Motor neuron (in vitro differentiated cells): ENCODE measurements at places on chromosomes 7 and 10.
A peak's percentile ranks its signal among the peaks of the same experiment; 100 is the strongest.

DNA sequence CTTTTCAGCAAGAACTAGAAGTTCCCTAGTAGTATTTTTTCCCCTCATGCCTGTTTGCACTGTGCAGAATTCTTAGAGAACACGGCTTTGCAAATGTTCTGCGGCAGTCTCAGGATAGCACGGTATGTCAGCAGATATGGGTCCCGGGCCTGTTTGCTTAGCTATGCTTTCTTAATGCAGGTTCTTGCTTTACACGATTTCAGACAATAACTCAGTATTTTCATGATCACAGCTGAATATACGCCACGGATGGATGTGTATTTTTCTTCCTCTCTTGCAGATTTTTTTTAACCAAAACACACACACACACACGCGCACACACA lies 137.3 kb downstream of the HECW1 start:
- no peak for ATAC-seq

GRCh38 chr7:13800694-13801448 lies 188.6 kb downstream of the ETV1 start:
- peak; percentile 90 for ATAC-seq

DNA sequence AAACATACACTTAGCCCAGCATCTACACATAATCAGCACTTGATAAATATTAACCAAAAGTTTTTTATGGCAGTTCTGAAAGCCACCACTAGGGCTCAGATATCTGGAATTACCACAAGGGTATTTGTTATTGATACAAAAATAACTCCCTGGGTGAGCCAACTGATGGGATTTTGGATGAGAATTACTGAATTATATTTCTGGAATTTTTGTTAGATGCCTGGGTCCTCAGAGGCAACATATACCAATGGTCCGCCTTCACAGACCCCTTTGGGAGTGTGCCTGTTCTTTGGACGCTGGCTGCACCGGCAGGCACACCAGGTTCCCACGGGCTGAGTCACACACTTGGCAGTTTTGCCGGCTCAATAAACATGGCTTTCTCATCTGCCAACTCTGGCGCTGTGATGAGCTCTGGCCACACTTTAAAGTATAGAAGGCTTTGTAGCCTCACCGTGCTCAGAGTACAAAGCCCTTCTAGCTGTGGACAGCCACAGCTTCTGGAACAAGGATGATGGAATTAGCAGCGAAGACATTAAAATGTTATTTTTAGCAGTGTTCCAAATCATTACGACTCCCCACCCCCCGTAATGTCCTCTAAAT lies 24.5 kb upstream of the EEPD1 start:
- ATAC-seq, result peak; percentile 78

DNA sequence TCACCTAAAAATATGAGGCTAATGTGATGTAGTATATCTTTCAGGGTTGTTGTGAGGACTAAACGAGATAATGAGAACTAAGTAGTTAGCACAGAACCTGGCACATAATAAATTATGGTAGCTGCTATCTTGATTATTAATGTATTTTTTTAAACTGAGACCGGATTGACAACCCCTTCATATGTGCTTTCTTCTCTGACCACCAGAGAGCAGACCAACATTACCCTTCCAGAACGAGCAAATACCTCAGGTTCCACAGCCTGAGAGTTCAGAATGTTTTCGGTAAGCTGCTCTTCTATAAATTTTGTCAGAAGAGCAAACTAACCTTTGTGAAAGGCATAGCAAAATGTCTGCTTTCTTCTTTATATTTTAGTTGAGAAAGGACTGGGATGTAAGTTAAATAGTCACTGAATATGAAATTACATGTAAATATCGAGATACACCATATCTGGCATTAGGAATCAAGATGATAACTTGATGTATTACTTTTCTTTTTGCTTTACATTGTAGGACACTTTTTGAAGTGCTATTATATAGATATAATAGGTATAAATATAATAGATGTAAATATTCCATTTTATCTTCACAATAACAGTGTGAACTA lies 13.6 kb upstream of the BPGM start:
- peak; percentile 74 for ATAC-seq

GRCh38 chr10:132574783-132575319 lies 37.3 kb downstream of the INPP5A start:
- ATAC-seq, result no peak

- peak; percentile 85 for ATAC-seq
Observed at GRCh38 chr10:129971381-129972144, 7.5 kb upstream of the EBF3 start.

GRCh38 chr7:73847941-73848723 lies 5.8 kb upstream of the METTL27 start:
- ATAC-seq, result no peak

DNA sequence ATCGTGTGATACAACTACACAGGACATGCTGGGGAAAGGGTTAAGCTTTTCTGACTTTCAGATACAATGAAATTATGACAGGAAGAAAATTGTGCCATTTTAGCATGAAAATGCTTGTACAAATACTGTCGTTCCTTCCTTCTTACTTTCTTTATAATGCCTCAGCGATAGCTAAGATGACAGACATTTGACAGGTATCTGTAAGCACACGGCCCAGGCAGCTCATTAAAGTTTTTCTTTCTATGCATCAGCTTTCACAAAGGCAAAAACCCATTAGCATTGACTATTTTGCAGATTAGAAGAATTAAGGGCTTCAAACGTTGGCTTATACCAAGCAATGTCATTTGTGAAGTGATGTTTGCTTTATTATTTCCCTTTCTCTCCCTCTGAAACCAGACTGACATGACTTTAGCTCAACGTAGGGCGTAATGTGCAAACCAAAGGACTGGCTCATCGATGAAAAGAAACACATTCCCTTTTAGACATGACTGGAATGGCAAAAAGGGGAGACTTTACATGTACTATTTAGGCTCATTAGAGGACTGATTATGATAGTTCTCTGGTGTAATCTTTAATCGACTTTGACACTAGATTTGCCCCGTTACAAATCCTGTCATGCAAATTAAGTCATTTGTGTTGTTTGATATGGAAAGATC lies 258.4 kb upstream of the SP8 start:
- ATAC-seq, result peak; percentile 52

DNA sequence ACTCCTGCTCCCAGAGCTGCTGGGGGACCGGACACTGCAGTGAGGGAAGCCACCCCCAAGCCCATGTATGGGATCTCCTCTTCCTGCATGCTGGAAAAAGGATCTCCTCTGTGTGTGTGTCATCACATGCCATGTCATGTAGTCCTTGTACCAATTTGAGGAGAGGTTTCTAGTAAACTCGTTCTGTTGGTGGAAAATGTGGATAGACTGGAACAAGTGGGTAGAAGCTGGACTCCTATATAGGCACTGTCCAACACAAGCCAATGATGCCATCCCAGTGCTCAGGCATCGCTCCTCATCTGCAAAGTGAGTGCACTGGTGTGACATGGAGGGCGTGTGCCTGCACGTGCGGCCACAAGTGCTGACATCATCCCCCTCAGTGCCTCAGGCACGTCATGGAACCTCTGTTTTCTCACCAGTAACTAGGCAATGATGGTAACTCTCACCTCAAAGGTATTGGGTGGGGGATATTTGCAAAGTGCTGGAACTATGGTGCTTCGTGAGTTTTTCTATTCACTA lies 19.3 kb downstream of the MYO1G start:
- peak; percentile 45 for ATAC-seq

- no peak for ATAC-seq
Observed at GRCh38 chr7:81926-82756, 110.2 kb upstream of the FAM20C start.

GRCh38 chr10:63633677-63634487 lies 112.7 kb downstream of the REEP3 start:
- ATAC-seq, result no peak

DNA sequence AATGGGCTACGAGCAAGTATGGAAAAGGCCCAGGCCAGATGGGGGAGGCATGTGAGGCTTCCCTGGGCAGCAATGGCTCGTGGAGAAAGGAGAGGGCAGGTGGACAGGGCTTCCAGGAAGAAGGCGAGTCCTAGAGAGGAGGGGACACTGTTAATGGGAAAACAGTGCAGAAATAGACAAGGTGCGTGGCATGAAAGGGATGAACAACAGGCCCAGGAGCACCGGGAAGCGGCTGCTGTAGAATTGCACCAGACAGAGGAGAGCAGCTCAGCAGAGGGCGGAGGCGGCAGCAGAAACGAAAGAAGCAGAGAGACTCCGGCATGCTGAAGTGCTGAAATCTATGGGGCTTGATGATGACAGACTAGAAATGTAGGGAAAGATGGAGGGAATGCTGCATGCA lies 102.1 kb downstream of the PIP4K2A start:
- no peak for ATAC-seq

DNA sequence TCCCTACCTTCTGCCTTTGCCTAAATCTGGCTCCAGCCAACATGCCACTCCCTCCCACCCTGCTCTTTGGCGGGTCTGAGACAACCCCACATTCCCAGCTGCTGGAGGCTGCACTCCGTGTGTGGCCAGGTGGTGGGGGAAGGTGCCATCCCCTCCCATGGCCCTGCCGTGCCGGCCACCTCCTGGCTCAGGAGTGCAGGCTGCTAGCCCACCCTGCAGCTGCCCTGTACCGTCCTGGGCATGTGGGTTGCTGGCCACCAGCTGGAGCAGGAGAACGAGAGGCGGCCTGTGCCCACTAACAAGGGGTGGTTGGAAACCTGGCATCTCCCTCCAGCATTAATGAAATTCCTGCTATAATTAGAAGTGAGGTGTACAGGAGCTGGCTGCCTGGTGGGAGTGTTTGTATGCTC lies 97.6 kb downstream of the ZMIZ1 start:
- no peak for ATAC-seq

GRCh38 chr7:28418311-28418710 lies 6.0 kb downstream of the CREB5 start:
- peak; percentile 36 for ATAC-seq

GRCh38 chr10:2212244-2212834 lies 475.0 kb upstream of the ADARB2 start:
- ATAC-seq, result no peak

DNA sequence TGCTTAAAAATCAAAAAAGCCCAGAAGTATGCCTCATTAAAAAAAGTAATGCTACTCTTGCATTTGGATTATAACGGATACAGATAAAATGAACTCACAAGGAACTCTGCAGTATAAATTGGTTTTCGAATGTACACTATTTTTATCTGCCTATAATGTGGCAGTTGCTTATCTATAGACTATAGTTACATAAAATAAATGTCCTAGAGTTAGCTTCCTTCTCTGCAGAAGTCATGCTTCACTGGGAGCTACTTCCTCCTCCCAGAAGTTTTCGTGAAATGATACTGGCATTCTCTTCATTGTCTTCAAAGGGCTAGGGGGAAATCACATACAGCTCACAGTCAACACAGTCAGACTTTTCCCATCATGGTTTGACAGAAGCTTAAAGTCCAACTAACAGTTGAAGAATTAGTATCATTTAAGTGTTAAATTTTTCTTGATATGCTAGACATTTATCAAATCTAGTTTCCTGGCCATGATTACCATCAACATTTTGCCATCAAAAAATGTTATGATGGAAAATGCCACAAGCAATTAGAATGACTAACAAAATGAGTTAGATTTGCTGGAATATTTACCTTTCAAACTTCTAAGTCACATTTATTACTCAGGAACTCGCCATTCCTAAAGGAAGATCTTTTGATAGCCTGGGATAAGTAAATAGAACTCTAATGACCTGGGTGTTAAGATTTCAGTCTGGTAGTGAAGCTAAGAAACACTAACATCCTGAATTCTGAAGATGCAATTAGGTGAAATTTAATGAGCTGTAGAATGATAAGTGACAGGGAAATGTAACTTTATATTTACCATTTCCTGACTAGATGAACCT lies 87.3 kb upstream of the TRIL start:
- ATAC-seq, result no peak

GRCh38 chr10:117530791-117531190 lies 11.8 kb upstream of the EMX2 start:
- no peak for ATAC-seq

DNA sequence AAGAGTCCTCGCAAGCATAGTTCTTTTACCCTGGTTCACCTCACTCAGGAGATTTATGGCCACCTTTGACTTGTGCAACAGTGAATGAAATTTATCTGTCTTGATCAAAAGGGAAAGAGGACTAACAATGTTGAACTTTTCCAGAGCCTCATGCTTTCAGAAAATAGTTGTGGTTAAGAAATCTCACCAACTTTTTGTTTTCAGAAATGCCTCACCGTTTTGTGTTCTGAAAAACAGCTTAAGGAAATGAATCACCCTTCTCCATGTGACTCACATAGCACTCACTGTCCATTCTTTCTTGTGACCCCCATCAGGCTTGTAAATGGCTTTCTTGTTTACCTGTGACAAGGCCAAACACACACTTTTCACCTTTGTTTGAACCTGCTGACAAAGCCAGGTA lies 148.6 kb upstream of the FAM3C start:
- peak; percentile 87 for ATAC-seq

DNA sequence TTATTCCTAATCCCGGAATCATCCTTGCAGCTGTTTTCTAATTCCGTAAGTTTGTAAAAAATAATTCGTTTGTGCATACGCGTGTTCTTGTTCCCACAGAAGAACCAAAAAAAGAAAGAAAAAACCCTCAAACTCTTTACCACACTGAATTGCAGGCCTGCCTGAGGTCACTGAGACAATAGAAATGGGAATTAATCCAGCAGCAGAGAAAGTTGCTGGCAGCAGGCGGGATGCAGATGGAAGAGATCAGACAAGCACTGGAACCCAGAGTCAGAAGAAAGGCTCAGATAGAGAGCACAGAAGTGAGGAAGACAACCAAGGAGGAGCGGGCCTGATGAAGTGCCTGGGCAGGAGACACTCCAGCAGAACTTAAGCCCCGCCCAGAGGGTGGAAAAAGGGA lies 141.5 kb upstream of the VWC2 start:
- no peak for ATAC-seq

DNA sequence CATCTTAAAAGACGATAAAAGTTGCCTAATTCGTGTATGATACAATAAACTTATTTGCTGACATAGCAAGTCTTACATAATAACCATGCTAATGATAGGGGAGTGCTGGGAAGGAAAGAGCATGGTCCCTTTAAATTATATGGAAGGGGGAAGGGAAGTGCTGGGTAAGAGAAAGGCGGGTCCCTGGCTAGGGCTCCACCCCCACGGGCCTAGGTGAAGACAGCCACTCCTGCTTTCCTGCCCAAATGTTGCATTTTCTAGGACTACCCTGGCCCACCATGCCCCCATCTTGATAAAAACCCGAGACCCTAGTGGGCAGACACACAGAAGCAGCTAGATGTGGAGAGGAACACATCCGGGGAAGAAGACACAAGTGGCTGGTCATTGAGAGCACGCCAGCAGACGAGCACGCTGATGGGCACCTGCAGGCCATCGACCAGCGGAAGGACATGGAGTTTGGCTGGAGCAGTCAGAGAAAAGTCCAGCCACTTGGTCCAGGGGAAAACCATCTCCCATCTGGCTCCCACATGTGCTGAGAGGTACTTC lies 328.7 kb downstream of the ARL4A start:
- ATAC-seq, result peak; percentile 57

DNA sequence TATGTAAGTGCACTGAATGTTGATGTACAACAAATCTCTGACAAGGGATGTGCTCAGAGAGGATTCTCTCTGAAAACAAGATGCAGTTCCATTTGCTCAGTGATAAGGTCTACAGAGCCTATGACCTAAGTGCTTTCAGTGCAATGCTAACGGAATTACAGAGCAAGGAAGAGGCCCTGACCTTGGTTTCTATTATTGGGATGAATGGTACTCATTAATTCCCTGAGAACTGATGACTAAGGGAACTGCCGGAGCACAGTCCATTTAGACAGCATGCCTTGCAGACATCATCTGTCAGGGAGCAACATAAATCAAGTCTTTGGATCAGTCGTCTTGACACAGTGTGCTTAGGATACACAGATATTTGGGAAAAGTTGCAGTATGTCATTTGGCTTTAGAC lies 340.8 kb downstream of the PHTF2 start:
- peak; percentile 97 for ATAC-seq
